Central memory CD8-positive, alpha-beta T cell (primary cell): ENCODE measurements at places on chromosomes 7 and 10.

DNA sequence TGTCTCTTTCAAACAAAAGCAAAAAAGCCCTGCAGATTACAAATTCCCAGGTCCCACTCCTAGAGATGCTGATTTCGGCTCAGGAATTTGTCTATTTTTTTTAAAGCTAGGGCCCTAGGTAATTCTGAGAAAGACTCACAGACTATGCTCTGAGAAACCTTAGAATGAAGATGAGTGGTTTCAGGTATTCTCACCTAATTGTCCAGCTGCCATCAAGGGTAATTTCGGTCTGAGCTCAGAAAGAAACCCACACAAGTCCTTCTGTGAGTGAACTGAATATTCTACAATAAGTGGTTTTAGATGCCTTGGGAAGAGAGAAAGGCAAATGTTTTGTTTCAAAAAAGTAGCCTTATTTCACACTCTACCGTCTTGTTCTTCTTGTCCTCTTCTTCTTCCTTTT, 45.7 kb downstream of the DCLRE1A start:
- peaks cover 65% of the 10 kb centered on the region for H3K27me3 ChIP-seq
- H3K36me3 ChIP-seq: no peaks in the 10 kb centered on the region
- no peak overlapping the region for H3K27ac ChIP-seq
- H3K4me3 ChIP-seq: no peak overlapping the region
- DNase-seq: no peak

DNA sequence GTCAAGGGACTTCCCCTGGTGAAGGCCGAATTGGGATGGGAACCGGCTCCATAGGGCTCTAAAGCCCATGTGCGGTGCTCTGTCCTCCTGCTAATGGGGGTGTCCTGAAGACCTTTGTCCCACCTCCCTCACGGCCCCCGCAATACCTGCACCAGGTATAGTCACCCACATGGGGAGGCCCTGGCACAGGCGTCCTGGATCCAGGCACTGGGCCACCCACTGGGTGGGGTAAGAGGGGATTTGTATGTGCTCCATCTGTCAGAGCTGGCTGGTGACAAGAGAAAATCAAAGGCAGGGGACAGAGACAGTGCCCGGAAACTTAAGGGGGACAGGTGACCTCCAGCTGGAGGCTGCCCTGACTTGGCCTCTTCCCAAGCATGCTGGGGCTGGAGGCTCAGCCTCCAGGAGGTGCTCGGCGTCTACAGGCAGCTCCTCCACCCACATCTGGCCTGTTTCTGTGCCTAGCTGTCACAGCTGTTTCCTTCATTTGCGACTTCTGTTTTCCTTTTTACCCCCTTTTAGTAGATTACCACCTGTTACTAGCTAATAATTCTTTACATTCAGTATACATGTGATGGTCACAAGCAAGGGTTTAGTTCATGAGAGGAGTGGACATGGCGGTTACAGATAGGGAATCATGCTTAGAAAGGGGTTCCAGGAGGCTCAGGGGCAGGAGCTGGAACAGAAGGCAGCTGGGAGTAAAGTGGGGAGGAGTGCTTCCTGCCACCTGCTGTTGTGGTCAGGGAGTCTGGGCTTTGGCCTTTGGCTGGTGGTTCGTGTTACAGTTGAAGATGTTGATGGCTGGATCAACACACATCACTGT, 2.3 kb upstream of the CUZD1 start:
- DNase-seq: no peak
- peaks cover 15% of the 10 kb centered on the region for H3K36me3 ChIP-seq
- no peak overlapping the region for H3K4me3 ChIP-seq
- no peak overlapping the region for H3K27ac ChIP-seq
- no peaks in the 10 kb centered on the region for H3K27me3 ChIP-seq

DNA sequence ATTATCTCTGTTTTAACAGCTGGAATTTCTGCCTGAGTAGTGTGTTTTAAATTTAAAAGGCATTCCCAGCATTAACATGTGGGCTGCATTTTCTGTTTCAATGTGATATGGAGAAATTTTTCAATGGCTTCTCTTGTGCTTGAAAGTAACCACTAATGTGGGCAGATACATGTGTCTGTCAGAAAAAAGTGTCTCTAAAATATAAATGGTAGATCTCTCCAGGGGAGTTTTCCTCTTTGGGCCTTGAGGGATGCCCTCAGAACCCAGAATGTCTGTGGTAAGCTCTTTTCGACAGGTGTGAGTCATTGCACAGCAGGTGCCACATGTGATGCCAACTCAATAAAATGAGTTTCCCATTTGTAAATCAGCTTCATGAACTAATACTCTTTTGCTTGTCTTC, 221.1 kb downstream of the SEMA3E start:
- no peak for DNase-seq
- H3K27ac ChIP-seq: no peak overlapping the region
- H3K4me3 ChIP-seq: no peak overlapping the region

DNA sequence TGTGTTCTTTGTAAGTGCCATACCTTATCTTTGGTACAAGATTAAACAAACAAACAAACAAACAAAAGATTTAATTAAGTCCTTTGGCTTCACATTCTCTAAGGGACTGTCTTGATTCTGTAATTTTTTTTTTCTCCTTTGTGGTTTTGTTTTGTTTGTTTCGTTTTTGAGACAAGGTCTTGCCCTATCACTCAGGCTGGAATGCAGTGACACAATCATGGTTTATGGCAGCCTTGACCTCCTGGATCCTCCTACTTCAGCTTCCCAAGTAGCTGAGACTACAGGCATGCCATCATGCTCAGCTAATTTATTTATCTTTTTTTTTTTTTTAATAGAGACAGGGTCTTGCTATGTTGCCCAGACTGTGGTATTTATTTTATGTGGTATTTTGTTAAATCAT, 165.8 kb downstream of the LRRC4 start:
- no peak overlapping the region for H3K27ac ChIP-seq
- H3K36me3 ChIP-seq: peaks cover 2% of the 10 kb centered on the region
- H3K4me3 ChIP-seq: no peak overlapping the region
- peaks cover 37% of the 10 kb centered on the region for H3K4me1 ChIP-seq
- no peaks in the 10 kb centered on the region for H3K27me3 ChIP-seq

- no peaks in the 10 kb centered on the region for H3K36me3 ChIP-seq
- no peak overlapping the region for H3K27ac ChIP-seq
- no peaks in the 10 kb centered on the region for H3K27me3 ChIP-seq
- DNase-seq: no peak
- H3K4me3 ChIP-seq: no peak overlapping the region
- H3K4me1 ChIP-seq: no peaks in the 10 kb centered on the region
These were observed 424.4 kb upstream of the AUTS2 start for GRCh38 chr7:69173846-69174245.

DNA sequence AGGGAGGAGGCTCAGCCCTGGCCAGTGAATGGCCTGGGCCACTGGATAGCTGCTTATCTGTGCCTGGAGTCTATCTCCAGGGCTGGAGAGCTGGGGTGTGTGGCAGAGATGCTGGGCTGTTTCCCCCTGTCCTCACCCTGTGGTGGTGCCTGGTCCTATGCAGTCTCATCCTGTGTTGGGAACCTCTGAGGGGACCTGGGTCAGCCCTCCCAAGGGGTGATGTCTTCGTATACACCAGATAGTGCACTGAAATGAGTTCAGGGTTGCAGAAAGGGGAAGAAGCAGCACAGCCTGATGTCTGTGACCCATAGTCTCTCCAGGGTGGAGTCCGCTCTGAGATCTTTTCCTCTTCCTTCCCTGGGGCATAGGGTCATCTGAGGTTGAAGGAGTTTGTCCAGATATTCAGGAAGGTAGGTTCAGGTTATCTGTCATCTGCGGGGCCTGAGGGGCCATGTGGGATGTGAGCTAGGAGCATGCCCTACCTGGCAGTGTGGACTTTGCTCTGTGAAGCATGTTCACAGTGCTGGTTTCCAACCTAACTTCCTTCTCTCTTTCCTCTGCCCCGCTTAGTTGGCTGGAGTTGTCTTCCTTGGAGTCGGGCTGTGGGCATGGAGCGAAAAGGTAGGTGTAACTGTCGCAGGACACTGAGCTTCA, 33.4 kb upstream of the SH2D4B start:
- no peaks in the 10 kb centered on the region for H3K27me3 ChIP-seq
- peaks cover 20% of the 10 kb centered on the region for H3K36me3 ChIP-seq
- peak overlapping the region; percentile 94 for H3K27ac ChIP-seq
- H3K4me3 ChIP-seq: peak overlapping the region; percentile 12
- DNase-seq: no peak
- H3K4me1 ChIP-seq: peaks cover 64% of the 10 kb centered on the region

DNA sequence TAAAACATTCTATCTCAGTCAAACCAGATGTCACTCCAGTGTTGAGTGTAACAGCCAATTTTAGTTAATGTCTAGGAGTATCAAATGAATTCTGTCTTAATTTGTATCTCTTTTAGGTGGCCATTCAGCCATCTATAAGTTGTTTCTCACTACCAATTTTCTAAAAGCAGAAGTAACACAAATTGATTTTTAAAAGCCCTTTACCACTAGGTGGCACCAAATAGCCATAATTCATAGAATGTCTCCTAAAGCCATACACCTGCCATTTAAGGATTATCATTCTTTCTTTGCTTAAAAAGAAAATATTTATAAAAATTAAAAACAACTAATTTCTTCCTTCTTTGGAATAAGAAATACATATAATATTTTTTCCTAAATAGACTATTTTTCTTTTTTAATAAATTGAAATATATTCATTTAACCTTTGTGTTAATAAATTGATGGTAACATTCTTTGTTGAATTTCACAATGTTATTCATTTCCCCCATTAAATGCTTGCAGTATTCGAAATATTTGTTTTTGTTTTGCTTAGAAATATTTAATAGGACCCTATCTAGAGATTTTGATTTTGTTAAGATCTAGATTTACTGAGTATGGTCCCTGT, 107.8 kb upstream of the PPP1R3A start:
- H3K27ac ChIP-seq: no peak overlapping the region
- no peaks in the 10 kb centered on the region for H3K36me3 ChIP-seq
- no peak overlapping the region for H3K4me3 ChIP-seq
- peaks cover 15% of the 10 kb centered on the region for H3K27me3 ChIP-seq

DNA sequence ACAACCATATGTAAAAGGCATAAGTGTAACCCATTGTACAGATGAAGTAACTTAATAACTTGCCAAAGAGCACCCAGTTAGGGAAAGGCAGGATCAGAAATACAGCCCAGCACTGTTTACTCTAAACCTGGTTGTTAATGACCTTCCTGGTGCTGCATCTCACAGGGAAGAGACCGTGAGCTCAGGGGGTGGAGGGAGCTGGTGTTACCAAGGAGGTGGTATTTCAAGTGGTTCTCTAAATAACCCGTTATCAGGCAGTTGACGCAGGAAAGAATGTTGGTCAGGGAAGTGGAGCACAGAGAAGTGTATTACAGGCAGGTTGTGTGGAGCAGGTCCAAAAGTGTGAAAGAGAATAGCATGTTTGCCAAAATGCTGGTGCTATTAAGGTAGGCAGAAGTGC, 4.4 kb upstream of the ST7 start:
- H3K36me3 ChIP-seq: no peaks in the 10 kb centered on the region
- no peaks in the 10 kb centered on the region for H3K27me3 ChIP-seq
- H3K4me1 ChIP-seq: peaks cover 5% of the 10 kb centered on the region
- no peak overlapping the region for H3K4me3 ChIP-seq

DNA sequence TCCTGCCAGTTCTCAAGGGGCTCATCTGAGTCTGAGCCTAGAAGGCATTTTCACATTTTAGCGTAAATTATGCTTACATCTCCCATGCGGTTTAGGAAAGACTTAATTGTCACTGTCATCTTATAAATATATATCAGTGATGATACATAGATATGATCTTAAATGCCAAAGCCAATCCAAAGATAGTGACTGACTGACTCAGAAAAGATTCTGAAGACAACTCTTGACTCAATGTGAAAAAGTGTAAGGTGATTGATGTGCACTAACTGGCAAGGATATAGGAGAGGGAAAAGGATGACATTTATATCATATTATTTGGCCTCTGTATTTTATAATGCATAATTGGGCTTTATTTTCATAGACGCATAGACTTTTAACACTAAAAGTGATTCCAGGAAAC, 84.9 kb upstream of the LRRN3 start:
- no peak overlapping the region for H3K4me3 ChIP-seq
- DNase-seq: no peak
- H3K36me3 ChIP-seq: no peaks in the 10 kb centered on the region
- no peak overlapping the region for H3K27ac ChIP-seq
- H3K27me3 ChIP-seq: no peaks in the 10 kb centered on the region

GRCh38 chr10:83274088-83274487, 865.2 kb upstream of the GHITM start:
- H3K27ac ChIP-seq: no peak overlapping the region
- no peaks in the 10 kb centered on the region for H3K27me3 ChIP-seq
- H3K4me1 ChIP-seq: no peaks in the 10 kb centered on the region
- no peak for DNase-seq
- H3K36me3 ChIP-seq: no peaks in the 10 kb centered on the region

DNA sequence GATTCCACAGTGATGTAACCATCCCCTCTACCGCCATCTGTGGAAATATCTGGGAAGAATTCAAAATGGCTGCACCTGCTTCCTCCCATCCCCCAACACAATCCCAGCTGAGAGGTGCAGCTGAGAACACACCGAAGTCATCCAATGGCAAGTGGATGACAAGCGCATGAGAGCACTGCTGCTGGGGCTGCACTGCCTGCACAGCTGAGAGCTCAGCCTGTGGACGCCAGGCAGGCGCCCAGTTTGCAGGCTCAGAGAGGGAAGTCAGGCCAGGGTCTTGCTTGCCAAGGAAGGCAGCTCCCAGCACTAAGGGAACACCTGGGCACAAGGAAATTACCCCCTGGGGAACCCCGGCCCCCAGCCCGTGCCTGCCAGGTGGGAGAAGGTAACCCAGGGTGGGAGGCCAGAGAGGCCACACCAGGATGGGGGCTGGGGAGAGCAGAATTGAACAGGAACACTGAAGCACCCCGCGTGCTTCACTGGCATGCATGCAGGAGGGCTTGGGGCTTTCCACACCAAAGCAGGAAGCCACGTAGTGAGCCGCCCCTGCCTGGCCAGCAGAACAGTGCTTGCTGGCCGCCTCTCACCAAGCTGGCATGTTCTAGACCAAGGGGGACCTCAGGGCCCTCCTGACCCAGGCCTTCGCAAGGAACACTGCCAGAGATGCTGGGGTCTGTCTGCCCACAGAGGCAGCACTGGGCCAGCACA, 46.2 kb downstream of the FAM53B start:
- no peaks in the 10 kb centered on the region for H3K27me3 ChIP-seq
- peak overlapping the region; percentile 62 for H3K4me3 ChIP-seq
- peaks cover 53% of the 10 kb centered on the region for H3K36me3 ChIP-seq
- peak overlapping the region; percentile 97 for H3K27ac ChIP-seq

DNA sequence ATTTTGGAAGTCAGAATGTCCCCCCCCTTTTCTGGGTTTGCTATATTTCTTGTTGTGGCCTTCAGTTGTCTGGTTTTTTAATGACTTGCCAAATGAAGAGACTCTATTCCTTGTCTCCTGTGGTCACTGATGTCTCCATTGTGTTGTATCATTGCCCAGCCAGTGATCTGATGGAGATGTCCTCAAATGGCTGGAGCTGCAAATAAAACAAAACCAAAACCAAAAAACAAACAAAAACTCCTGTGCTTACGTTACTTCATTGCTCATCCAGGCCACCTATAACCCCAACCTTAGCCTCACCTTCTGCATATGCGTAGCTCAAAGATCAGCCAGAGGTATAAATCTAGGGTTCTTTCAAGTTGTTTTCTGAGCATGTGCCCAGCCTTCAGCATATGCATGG, 5.1 kb downstream of the RBM33 start:
- H3K27me3 ChIP-seq: no peaks in the 10 kb centered on the region
- no peak overlapping the region for H3K27ac ChIP-seq
